ENCODE measurements at places on chromosomes 7 and 10.

DNA sequence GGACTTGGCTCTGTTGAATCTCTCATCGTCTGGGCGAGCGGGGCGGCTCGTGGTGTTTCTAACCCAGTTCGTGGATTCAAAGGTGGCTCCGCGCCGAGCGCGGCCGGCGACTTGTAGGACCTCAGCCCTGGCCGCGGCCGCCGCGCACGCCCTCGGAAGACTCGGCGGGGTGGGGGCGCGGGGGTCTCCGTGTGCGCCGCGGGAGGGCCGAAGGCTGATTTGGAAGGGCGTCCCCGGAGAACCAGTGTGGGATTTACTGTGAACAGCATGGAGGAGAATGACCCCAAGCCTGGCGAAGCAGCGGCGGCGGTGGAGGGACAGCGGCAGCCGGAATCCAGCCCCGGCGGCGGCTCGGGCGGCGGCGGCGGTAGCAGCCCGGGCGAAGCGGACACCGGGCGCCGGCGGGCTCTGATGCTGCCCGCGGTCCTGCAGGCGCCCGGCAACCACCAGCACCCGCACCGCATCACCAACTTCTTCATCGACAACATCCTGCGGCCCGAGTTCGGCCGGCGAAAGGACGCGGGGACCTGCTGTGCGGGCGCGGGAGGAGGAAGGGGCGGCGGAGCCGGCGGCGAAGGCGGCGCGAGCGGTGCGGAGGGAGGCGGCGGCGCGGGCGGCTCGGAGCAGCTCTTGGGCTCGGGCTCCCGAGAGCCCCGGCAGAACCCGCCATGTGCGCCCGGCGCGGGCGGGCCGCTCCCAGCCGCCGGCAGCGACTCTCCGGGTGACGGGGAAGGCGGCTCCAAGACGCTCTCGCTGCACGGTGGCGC, at the start of gene EN2:
TSS of gene EN2 (plus strand) at position 19 of the 767 bp plus-strand sequence. CDS start at position 268, 249 bp downstream.
- DNase-seq: no peak

DNA sequence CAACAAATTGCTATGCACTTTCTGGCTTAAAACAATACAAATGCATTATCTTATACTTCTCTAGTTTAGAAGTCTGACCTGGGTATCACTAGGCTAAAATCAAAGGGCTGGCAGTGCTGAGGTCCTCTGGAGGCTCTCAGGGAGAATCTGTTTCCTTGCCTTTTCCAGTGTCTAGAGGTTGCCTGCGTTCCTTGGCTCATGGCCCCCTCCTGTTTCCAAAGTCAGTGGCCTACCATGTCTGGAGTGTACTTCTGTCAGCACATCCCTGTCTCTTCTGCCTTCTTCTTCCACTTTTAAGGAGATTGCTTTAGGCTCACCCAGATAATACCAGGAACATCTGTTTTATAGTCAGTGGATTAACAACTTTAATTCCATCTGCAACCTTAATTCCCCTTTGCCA, 52.4 kb downstream of the CCNY start:
- no peak for DNase-seq

DNA sequence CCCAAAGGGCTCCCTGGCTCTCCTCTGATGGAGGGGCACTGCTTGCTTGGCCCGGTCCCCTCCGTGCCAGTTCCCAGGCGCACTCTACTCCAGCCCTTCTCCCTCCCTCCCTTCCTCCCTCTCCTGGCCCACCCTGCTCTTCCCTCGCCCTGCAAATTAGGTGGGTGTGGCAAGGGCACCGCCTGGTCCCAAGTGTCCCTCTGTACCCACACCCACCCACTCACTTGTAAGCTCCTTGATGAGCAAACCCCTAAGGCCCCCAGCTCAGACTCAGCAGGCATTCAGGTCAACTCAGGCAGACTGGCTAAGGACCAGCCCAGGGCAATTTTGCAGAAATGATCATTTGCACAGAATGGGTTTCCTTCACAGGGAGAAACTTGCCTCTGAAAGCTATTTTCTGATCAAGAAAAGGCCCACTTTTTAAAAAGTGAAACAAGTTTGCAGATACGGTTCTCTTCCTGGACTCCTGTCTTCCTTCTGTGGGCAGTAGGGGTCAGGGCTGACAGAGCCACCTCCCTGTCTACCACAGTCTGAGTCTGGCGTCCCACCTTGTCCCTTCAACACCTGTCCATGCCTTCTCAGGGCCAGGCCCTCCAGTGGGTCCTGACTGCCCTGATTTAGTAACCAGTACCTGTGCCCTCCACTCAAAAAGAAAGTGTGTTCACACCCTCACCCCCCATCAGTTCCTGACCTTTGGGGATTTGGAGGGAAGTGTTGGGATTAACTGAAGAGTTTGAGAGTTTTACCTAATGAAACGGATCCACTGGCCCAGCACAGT, 28.3 kb downstream of the C10orf71 start:
- DNase-seq: no peak

- no peak for DNase-seq
Measured at GRCh38 chr10:79588800-79589199, 21.9 kb upstream of the SFTPA1 start.

GRCh38 chr7:31087351-31087750, 35.2 kb downstream of the ADCYAP1R1 start:
- DNase-seq: no peak

- DNase-seq: no peak
Measured at GRCh38 chr10:78895469-78895868, 173.3 kb upstream of the ZMIZ1 start.

DNA sequence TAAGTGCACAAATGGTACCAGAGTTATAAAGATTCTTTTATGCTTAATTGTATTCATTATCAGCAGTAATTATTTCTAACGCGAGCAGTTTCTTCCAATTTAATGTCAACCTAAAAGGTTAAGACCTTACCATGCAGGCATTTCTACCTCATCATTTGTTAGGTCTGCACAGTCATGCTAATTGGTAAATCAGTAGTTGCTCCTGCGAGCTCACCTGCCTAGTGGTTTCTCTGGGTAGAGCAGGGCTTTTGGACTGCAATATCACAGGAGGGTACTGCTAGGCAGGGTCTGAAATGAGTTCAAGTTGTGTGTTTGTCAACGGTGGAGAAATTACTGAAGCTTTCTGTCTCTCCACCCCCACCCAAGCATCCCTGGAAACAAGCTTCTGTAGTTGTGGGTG, 558.5 kb upstream of the MGMT start:
- DNase-seq: no peak

GRCh38 chr10:70683601-70683934, 11.3 kb downstream of the ADAMTS14 start:
- DNase-seq: no peak

- no peak for DNase-seq
Measured at GRCh38 chr7:119256446-119257131, 1016.4 kb upstream of the KCND2 start.

GRCh38 chr7:122738947-122739346, 36.2 kb upstream of the RNF148 start:
- no peak for DNase-seq
